ENCODE measurements at places on chromosomes 12 and 14. TPM values are rescaled to one million over a fixed set of nuclear protein-coding genes. Genes with fewer than 3 reads are reported as not detected.

KRT86 gene
- not detected for total RNA-seq

TCL1A gene
- not detected for total RNA-seq

ENDOU gene
- total RNA-seq: not detected

KCNC2 gene
- total RNA-seq: 0.37 TPM

GPRC5A gene
- total RNA-seq: 7.0 TPM

C14orf93 gene
- 20.3 TPM for total RNA-seq

- no peaks in the 10 kb centered on the region for H3K4me1 ChIP-seq
- DNase-seq: no peak
- no peaks in the 10 kb centered on the region for H3K27me3 ChIP-seq
- no peak overlapping the region for H3K27ac ChIP-seq
These were observed 67.1 kb upstream of the CPM start for GRCh38 chr12:69000074-69000473.

DNA sequence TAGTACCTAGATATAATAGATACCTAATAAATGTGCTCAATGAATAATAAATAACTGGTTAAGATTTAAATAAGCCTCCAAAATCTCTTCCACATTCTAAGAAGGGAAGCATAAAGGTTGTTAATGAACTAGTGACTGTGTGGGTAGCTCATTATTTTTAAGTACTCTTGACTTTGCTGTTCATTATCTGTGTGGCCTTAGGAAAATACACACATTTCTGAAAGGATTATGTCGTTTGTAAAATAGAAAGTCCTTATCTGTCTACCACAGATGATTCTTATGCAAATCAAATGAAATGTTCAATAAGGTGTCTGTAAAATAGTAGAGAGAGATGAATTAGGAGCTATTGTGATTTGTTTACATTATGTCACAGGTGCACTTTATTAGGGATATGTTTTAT lies 119.5 kb downstream of the LRRK2 start:
- H3K27ac ChIP-seq: no peak overlapping the region
- H3K27me3 ChIP-seq: no peaks in the 10 kb centered on the region
- no peak overlapping the region for H3K4me3 ChIP-seq
- DNase-seq: no peak
- no peaks in the 10 kb centered on the region for H3K36me3 ChIP-seq

DNA sequence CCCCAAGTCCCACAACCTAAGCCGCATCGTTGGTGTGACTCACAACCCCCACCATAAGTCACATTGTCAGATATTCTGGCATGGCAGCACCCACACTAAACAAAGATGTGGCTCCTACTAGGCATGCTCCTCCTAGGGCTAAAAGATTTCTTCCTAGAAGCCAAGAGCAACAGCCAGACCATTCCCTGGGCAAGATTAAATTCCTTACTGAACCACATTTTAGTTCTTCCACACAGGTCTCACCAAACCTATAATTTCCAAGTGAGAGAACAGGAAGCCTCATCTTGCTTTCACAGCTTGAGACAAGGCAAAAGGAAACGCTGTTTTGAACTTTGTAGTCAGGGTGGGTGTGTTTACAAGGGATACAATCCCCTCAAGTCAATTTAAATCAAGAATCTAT lies 632.8 kb downstream of the DIO2 start:
- H3K27ac ChIP-seq: no peak overlapping the region
- H3K4me3 ChIP-seq: no peak overlapping the region
- H3K4me1 ChIP-seq: no peaks in the 10 kb centered on the region
- no peaks in the 10 kb centered on the region for H3K36me3 ChIP-seq
- DNase-seq: no peak

DNA sequence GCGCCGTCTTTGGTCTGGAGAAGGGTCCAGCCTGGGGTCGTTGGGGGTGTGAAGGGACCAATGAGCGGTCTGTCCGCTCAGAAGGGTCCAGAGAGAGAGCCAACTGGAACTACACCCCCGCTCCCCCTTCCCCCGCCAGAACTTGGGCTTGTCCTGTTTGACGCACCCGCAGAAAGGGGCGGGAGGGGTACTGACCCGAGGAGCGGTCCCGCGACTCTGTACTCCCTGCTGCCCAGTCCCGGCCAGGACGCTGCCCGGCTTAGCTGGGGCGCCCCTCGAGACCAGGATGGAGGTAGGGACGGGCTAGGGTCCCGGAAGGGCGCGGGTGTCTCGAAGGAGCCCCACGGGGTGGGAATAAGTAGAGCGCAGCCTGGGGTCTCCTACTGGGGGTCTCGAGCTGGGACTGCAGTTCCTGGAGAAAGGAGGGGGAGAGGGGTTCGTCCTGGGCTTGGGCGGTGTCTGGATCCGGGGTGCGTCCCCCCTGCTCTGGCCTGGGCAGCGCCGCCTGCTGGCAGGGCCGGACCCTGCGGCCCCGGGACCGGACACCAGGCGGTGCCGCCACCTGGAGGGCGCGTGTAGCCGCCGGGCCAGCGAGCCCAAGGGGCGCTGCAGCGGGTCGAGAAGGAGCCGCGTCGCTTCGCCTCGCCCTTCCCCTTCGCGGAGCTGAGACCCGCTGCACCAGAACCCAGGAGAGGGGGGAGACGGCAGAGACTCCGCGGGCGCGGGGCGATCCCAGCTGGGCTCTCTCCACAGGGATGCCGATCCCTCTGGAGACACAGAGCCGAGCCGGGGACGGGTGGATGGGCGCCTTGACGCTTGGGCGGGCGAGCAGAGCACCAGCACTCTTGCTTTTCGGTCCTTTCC lies 3.8 kb upstream of the CACNB3 start:
- peak overlapping the region; percentile 79 for H3K4me3 ChIP-seq
- H3K36me3 ChIP-seq: no peaks in the 10 kb centered on the region
- peak overlapping the region; percentile 90 for H3K27ac ChIP-seq

Data from stomach (tissue), 19 donors.